ENCODE measurements at places on chromosomes 3 and 15.

DNA sequence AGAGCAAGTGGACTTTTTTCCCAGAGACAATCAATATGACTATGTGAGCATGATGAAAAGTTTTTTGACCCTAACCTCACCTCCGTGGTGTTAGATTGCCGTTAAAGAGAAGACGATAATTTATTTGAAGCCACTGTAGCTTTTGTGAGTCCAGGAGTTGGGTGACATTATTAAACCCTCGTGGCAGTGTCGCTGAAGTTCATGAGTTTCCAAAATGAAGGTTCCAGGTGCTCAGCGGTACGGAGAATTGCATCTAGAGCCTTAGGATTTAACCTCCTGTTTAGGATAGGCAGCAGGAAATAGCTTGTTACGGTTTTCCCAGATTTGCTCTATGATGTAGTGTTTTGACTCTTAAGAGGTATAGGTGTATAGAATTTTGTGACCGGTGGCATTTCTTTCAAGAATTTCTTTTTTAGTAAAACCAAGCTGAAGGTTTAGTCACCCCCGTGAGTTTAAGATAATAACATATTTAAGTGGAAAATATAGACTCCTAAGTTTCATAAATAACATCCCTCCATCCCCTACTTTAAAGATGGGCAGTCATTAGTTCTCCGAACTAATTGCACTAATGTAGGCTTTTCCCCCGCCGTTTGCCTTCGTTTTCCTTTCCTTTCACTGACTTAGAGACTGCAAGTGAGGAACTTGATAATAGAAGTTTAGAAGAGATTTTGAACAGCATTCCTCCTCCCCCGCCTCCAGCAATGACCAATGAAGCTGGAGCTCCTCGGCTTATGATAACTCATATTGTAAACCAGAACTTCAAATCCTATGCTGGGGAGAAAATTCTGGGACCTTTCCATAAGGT is 2.0 kb downstream of the SMC4 start:
- peak; percentile 50 for DNase-seq

DNA sequence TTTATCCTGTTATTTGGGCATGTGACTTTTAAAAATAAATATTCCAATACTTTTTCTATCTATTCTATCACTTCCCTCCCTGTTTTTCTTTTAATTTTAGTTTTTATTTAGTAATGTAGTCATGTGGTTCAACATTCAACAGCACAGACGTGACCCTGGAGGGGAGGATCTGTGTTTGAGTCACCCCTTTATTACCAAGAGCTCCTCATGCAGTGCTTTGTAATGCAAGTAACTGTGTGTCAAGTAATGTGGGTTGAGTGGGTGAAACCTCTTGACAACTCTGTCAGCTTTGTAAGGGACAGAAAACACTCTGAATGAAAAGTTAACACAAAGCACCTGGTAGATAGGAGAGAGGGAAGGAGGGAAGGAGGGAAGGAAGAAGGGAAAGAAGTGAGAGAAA is 89.7 kb upstream of the FGF12 start:
- DNase-seq = no peak

DNA sequence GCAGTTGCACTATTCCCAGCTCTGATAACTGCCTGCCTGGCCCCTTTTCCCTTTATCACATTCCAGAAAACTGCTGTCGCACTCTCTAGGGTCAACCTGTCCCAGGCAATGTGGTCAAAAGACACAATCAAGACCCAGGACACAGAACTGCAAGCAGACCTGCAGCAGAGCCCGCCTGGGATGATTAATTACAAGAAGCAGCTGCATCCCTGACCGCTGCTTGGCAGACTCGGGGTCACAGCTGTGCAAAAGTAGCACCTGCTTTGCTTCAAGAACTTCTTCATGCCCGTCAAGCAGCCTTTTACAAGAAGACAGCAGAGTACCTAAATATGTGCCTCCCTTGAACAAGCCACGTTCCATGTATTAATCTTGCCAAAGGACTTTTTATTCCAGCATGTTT is 120.0 kb upstream of the ST8SIA2 start:
- DNase-seq = peak; percentile 3

DNA sequence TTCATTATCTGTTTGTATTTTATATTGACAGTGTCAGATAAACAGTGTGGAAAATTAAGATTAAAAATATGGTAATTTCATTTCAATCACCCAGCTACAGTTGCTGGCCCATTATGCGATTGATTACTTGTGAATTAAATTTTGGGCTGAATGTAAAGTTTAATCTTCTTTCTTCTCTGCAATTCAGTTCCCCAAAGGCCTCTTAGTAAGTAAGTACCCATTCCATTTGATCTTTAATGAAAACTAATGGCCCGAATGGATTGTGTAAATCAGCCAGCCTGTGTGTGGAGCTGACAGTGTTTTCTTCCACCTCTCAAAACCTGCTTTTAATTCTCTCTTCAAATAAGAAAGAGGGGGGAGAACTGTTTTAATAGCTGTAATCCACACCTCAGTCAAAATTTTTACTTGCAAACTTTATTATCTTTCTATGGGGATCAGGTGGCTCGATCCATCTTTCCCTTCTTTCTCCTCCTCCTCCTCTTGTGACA is 307.1 kb downstream of the IL20RB start:
- DNase-seq = no peak

DNA sequence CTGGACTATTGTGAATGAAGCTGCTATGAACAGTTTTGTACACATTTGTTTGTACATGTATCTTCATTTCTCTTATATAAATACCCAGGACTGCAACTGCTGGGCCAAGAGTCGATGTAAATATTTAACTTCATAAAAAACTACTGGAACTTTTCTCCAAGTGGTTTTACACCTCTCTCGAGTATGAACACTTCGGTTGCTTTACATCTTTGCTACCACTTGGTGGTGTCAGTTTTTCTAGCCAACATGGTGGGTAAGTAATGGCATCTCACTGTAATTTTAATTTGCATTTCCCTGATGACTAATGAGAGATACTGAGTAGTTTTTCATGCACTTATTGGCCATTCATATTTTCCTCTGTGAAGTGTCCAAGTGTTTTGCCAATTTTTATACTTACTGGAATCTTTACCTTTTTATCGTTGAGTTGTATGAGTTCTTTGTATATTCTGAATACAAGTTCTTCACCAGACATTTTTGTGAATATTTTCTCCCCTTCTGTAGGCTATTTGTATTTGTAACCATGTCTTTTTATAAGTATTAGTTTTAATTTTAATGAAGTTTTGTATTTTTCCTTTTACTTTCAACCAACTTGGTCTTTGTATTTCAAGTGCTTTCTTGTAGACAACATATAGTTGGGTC is 44.4 kb downstream of the PCOLCE2 start:
- no peak for DNase-seq

DNA sequence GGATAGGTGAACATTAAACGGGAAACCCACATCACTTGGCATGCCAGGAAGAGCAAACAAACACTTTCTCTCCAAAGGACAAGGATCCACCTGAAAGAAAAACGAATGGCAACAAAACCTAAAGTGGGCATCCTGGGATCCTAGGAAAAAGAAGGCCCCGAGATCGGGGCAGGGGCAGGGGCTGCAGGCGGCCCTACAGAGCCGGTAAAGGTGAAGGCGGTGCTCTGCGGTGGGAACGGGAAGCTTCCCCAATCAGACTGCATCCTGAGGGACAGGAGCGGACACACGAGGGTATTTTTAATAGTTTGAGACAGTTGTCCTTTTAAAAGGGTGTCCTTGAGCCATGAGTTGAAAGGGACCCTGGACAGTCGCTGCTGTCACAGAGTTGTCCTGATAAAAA is 24.9 kb upstream of the GABRA5 start:
- DNase-seq = no peak

- DNase-seq = no peak
Observed at GRCh38 chr3:94990952-94991705, 928.3 kb downstream of the NSUN3 start.

DNA sequence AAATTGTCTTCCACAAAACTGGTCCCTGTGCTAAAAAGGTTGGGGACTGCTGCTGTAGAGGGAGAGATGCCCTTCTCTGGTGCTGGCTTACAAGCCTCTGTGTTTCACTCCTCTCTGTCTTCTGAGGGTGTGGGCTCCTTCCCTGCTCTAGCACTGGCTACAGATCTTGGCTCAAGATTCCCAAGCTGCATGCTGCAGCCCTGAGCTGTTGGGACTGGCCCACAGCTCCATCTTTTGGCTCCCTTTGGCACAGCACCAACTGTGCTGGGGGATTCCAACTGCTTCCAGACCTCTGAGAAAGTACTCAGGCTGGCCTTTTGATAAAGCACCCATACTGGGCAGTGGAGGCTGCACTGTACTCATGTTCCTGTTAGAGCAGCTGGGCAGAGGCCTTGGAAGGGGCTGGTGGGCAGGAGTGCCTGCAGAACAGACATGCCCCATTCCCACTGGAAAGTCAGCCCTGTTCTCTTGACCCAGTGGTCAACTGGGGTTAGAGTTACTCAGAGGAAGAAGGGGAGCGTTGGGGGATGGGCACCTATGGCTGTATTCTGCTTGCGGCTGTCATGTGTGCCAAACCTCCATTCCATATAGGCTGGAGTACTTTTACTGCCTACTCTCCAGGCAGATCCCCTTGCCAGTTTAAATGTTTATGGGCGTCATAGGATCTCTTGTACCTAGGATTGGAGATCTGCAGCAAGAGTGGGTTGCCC is 55.7 kb downstream of the GALK2 start:
- DNase-seq = no peak

Measured in left kidney (tissue), 8 donors.